Glomerular endothelial cell (primary cell): ENCODE measurements at places on chromosomes 6 and 20.
A peak's percentile ranks its signal among the peaks of the same experiment; 100 is the strongest.

DNA sequence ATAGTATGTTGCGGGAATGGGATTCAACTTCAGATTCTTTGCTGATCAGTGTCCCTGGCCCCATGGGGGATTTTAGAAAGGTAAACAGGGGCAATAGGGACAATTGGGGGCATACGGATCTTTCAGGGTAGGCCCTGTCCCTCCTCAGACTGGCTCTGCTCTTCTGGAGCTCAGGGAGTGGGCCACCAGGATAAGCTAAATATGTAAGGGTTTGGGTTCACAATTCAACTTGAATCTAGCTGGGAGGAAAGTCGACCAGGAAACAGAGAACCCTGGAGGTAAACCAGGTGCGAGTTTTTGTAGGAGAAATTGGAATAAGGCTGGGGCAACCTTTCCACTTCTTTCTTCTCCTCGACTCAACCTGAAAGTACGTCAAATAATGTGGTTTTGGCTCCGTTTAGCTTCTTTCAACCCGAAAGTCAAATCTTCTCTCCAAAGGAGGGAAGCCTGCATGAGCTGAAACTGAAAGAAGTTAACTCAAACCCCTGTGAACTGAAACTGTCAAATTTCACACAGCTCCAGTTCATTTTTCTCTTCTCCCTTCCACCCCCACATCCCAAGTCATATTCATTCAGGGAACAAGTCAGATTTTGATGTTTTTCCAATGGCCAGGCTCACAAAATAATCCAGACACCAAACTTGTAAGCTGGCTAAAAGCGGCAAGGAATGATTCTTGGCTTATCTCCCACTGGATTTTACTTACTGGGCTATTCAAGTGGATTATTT is 278.2 kb downstream of the CLIC5 start:
- DNase-seq: no peak

- peak; percentile 44 for DNase-seq
Measured at GRCh38 chr6:20056350-20056992, 155.8 kb downstream of the MBOAT1 start.

- no peak for DNase-seq
Measured at GRCh38 chr20:62219992-62220665, at the start of gene HRH3. Gene HRH3, minus strand, starts transcription at chr20:62220278. Its CDS starts 308 bp downstream, at chr20:62219970.

DNA sequence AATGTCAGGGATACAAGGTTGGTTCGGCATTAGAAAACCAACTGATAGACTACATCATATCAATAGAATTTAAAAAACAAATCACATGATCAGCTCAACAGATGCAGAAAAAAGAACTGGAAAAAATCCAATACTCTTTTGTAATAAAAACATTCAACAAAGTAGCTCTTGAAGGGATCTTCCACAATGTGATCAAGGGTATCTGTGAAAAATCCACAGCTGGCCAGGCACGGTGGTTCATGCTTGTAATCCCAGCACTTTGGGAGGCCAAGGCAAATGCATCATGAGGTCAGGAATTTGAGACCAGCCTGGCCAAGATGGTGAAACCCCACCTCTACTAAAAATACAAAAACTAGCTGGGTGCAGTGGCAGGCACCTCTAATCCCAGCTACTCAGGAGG is 63.1 kb downstream of the ASCC3 start:
- no peak for DNase-seq

GRCh38 chr6:111183702-111184517 is 96.6 kb downstream of the SLC16A10 start:
- DNase-seq: no peak

GRCh38 chr20:47524015-47524784 is 22.5 kb downstream of the NCOA3 start:
- no peak for DNase-seq

DNA sequence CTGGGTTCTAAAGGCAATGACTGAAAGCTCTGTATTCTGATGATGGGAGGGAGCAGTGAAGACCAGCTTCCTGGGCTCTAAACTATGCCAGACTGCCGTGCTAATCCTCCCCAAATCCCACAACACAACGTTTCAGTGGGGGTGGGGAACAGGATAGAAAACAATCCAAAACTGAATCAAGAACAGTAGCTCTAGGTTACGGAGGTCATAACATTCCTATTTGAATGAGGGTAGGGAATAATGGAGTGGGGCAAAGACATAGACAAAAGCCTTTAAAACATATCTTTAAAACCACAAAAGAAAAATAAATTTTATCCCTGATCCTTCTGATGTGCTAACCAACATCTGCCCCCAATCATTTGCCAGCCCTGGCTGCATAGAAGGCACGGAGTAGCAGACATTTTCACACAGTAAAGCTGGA is 7.8 kb downstream of the USP49 start:
- no peak for DNase-seq

GRCh38 chr6:132811276-132811675 is 3.1 kb upstream of the RPS12 start:
- DNase-seq: no peak

DNA sequence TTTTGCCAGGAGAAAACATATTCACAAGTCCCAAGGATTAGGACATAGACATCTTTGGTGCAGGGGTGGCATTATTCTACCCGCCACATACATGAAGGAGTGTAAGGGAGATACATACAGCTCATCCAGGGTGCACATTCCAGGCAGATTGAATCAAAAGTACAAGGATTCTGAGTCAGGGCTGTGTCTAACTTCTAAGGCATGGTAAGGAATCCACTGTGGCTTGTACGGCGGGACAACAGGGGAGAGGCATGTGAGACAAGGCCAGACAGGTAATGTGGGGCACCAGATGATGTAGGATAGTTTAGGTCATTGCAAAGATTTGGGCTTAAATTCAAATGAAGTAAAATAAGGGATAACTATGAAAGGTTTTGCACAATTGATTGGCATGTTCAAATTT is 780.9 kb downstream of the C6orf118 start:
- DNase-seq: no peak

DNA sequence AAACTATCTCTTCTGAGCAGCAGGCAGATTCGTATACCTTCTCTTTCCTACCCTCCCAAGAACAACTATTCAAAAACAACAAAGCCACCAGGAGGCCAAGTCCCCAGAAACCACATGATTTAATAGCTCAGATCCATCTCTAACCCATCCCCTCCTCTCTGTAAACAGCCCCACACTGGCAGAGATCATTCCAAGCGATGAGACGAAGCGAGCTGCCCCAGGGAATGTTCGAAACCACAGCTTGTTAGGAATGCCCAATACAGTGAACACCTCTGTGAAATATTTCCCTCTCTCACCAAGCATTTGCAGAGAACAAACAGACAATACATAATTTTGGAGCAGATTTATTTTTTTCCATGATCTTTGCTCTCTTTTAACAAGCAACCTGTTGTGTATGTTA is 231.8 kb downstream of the SOD2 start:
- no peak for DNase-seq

DNA sequence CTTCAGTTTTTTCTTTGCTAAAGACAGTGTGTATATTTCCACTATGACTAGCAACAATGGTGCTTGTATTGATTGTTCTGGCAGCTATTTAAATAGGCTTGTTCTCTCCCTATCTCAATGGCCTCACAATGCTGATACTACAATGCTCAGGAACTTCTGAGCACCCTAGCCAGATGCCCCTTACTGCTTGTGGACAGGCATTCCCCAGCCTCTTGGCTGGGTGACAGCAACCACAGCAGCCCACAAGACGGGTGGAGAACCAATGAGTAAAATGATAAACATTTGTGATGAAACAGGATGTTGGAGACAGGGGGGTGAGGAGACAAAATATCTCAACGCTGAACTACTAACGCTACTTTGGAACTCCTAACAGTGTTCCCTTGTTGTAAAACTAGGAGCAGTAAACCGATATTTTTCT is 42.3 kb downstream of the HIVEP2 start:
- DNase-seq: no peak

DNA sequence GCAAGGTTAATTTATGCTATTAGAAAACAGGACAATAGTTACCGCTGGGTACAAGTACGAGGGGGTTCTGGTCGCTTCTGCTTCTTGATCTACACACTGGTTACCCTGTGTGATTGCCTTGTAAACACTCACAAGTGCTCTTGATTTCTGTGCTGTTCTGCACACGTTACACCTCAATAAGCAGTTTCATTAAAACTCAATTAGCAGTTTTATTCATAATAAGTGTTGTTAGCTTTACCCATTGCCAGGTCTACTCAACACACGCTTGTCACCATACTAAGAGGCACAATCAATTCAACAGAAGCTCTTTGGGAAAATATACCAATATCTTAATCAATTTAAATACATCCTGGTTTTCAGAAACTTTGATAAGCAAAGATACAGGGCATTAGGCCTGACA is 20.4 kb downstream of the BMP7 start:
- DNase-seq: no peak

- DNase-seq: no peak
Measured at GRCh38 chr6:45076217-45076930, 251.8 kb upstream of the RUNX2 start.

DNA sequence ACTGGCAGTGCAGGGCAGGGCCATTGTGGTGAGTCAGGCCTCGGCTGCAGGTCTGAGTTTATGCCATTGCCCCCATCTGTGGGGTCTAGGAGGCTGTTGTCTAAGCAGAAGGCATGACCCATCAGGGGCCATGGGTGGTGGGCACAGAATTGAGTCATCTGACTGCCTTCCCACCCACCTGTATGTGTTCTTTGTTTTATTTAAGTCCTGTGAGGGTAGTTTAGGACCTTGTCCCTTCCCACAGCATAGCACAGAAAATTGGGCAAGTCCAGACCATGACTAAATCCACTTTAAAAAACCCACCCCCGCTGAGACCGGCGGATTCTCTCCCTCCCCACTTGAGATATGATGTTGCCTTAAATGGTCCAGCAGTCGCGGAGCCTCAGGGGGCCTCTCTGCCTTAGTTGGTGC is 40.3 kb downstream of the ERMARD start:
- no peak for DNase-seq

DNA sequence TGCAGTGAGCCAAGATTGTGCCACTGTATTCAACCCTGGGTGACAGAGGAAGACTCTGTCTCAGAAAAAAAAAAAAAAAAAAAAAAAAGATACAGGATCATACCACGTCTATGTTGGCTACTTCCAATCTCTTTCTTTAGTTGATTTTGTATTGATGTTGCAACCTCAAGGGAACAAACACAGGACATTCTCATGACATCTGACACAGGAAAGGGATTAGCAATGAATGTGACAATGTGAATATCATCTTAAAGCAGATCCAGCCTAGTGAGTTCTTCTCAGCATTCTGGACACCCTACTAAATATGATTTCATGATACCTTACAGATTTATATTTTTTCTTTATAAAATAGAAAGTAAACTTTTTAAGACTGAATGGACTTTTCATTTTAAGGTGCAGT is 580.3 kb downstream of the PRKN start:
- DNase-seq: no peak

GRCh38 chr20:13221313-13221672 is 219 bp downstream of the ISM1 start:
- no peak for DNase-seq

- DNase-seq: no peak
Measured at GRCh38 chr20:32909896-32910571, 51.3 kb downstream of the EFCAB8 start.

DNA sequence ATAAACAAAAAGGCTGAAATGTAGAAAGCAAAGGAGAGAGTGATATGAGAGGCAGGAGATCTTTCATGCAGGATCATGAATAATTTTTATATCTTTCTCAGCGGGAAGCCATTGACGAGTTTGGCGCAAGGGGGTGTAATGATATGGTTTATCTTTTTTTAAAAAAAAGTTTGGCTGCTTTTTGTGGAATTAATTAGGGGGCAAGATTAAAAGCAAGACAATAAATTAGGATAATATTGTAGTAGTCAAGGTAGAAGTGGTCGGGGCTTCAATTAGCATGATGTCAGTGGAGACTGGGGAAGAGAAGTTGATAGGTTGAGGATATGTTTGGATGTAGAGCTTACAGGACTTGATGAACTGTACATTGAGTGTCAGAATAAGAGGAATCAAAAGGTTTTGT is 4.0 kb downstream of the SENP6 start:
- no peak for DNase-seq

- DNase-seq: no peak
Measured at GRCh38 chr6:125157725-125158124, 4.2 kb downstream of the TPD52L1 start.

GRCh38 chr6:44898296-44898930 is 429.7 kb upstream of the RUNX2 start:
- no peak for DNase-seq

DNA sequence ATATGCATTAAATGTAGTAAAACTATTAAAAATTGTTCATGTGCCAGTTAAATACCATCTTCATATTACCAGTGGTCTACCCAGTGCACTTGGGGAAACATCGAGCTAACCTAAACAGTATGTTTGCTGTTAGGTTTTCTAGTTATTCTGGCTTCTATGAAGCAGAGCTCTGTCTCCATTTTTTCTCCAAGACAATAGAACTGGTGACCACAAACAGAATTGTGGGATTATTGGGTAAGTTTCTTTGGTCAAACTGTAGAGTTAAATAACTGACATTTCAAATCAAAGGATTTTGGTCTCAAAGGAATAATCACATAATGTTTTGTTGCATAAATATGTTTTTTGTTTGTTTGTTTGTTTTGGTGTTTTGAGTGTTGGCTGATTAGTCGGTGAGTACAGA is 40.5 kb upstream of the EDN3 start:
- DNase-seq: no peak

DNA sequence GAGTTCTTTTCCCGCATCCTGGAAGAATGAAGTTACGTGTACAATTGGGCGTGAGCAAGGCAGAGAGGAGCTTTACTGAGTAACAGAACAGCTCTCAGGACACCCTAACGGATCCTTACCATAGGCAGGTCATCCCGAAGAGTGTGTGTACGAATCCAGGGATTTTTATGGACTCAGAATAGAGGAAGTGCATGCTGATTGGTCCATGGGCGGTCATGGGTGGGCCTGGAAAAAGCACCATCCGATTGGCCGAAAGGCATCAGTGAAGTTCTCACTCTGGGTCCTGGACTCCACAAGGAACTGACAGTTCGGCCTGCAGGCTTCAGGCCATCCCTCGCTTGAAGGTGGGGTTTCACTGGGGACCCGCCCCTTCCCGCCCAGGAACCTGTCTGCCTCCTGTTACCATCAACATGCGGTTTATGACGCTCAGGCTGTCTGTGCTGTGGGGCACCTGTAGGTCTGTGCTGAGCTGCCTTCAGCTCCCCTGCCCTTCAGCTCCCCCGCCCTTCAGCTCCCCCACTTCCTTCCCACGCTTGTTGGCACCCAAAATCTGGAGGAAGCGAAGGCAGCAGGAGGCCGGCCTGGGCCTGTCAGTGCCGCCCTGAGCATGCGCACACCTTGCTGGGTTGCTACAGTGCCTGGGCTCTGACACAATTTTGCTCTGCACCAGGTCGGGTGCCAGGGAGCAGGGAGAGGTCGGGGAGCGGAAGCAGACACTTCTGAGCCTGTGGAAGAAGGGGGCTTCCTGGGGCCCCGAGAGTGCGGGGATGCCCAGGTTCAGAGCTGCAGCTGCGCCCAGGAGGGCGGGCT is 57.9 kb upstream of the MANEA start:
- no peak for DNase-seq

- DNase-seq: no peak
Measured at GRCh38 chr20:59772931-59773913, 160.2 kb downstream of the SYCP2 start.

- no peak for DNase-seq
Measured at GRCh38 chr20:3251806-3252205, 12.8 kb upstream of the SLC4A11 start.

- DNase-seq: no peak
Measured at GRCh38 chr20:50354721-50355589, 155.2 kb upstream of the PTPN1 start.
